ENCODE measurements at places on chromosomes 3 and 15.

- no peak for DNase-seq
Measured at GRCh38 chr3:110608566-110608965, 463.1 kb upstream of the NECTIN3 start.

- no peak for DNase-seq
Measured at GRCh38 chr15:83282776-83283137, 1.7 kb downstream of the BNC1 start.

- no peak for DNase-seq
Measured at GRCh38 chr3:185187391-185187790, 34.5 kb upstream of the C3orf70 start.

DNA sequence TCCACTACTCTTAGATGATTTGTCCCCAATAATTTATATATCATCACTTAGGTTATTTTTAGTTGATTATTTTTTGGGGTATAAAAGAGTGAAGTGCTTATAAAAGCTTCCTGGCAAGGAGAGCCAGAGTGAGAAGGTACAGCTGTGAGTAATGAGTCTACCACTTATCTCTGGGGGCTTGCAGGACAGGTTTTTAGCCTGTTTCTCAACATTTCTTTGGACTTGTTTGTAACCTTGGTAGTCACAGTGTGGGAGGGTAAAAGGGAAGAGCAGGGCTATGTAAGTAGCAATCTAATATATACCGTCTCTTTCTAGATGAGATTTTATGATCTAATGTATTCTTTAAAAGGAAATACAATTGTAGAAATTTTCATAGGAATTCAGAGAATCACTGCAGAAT, 321.3 kb upstream of the GOLIM4 start:
- DNase-seq = no peak

GRCh38 chr3:133383175-133383574, 16.7 kb upstream of the BFSP2 start:
- no peak for DNase-seq

GRCh38 chr3:120642368-120642948, 39.6 kb downstream of the HGD start:
- DNase-seq = no peak

- DNase-seq = no peak
Measured at GRCh38 chr15:20348900-20349773, 192.5 kb downstream of the GOLGA6L6 start.

GRCh38 chr15:39661776-39662175, 80.9 kb downstream of the THBS1 start:
- no peak for DNase-seq

DNA sequence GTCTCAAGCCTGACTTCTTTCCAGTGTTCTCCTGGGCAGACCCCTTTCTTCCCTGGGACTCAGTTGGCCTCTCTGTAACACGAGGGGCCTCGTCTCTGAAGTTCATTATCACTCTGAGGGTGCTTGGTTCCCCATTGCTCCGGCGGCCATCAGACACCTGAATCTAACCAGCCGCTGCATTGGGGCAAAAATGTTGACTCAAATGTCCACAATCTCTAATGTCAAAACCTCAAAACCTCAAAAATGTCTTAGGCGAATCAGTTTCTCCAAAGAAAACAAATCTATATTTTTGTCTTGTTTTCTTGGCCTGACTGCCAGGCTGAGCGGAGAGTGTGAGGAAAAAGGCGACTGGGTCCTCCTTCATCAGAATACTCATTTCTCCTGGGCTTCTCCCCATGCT, 220.7 kb downstream of the VPS13C start:
- DNase-seq = no peak

DNA sequence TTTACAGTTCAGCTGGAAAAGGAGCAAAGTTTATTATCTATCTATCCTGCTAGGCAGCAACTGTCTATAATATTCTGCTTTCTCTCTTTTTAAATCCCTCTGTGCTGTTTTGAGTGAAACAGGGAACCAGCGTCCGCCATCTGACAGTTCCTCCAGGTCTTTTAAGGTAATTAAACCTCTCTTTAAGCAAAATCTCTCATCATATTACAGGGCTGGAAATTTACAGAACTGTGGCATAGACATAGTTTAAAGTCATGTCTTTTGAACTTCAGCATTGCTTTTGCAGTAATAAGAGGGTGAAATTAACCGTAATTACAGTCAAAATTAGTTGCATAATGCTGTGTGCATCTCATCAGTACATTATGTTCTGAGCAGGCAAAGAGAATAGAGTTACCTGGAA, 263.4 kb upstream of the KCNMB2 start:
- no peak for DNase-seq

DNA sequence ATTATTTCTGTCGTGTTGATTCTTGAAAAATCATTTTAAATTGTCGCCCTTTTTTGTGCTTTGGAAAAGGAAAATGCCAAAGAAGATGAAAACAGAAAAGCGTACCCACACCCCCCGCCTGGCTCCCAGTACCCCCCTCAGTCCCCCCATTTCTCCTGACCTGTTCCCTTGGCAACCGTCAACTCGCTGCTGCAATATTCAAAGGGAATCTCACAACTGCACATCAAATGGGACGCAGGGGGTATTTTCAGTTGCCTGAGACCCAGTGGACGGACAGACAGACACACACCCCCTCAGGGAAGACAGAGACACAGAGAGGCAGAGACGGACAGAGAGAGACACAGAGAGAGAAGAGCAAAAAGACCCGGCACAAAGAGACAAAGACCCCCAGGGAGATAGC, 83.5 kb upstream of the PRR20G start:
- DNase-seq = no peak

DNA sequence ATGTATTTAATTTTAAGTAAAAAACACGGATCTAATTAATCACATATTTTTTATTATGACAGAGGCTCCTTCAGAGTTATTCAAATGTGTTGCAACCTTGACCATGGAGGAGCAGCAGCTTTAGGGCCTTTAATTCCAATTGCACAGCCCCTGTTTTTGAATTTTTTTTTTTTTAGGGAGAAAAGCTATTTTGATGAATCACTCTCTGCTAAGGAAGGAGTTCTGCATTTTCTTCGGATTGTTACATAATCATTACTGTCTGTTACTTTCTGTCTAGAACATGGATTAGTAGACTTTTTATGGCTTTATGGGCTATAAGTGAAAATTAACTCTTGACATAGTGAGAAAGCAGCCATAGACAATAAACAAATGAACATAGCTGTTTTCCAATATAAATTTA, 90.8 kb downstream of the MCTP2 start:
- no peak for DNase-seq

DNA sequence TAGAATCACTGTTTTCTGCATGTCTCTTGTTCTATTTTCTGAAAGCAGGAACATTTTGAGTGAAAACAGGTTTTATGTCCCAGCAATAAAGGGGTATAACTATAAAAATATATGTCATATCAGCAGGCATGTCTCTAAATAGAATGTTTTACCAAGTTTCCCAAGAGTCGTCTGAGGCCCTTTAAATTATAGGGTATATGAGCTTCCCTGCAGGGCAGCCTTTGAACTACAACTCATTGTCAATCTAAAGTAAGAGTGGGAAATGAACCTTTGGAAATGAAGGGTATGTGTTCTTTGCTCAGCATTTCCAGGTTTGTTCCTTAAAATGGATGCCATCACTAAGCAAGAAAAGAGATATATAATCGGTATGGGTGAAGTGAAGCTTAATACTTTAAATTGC, 138.6 kb downstream of the LSAMP start:
- no peak for DNase-seq

DNA sequence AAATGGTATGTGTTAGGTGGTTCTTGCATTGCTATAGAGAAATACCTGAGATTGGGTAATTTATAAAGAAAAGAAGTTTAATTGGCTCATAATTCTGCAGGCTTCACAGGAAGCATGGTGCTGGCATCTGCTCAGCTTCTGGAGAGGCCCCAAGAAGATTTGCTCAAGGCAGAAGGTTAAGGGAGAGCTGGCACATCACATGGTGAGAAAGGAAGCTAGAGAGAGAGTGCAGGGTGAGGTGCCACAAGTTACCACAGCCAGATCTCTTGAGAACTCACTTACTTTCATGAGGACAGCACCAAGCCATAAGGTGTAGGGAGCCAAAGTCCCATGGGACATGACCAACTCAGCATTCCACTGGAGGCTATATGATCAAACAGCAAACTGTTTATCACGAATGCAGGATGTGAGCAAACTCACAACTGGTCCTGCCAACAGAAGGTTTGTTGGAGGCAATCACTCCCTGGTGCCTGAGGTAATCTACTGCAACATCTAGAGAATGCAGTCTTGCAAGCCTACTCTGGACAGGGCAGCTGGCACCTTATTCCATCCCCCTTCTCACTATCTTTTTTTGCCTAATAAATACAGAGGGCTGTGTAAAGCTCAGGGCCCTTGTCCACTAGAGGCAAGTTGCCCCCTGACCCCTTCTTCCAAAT, 28.1 kb upstream of the CCR2 start:
- DNase-seq = no peak

GRCh38 chr3:194931865-194932264, 246.2 kb downstream of the FAM43A start:
- DNase-seq = no peak

DNA sequence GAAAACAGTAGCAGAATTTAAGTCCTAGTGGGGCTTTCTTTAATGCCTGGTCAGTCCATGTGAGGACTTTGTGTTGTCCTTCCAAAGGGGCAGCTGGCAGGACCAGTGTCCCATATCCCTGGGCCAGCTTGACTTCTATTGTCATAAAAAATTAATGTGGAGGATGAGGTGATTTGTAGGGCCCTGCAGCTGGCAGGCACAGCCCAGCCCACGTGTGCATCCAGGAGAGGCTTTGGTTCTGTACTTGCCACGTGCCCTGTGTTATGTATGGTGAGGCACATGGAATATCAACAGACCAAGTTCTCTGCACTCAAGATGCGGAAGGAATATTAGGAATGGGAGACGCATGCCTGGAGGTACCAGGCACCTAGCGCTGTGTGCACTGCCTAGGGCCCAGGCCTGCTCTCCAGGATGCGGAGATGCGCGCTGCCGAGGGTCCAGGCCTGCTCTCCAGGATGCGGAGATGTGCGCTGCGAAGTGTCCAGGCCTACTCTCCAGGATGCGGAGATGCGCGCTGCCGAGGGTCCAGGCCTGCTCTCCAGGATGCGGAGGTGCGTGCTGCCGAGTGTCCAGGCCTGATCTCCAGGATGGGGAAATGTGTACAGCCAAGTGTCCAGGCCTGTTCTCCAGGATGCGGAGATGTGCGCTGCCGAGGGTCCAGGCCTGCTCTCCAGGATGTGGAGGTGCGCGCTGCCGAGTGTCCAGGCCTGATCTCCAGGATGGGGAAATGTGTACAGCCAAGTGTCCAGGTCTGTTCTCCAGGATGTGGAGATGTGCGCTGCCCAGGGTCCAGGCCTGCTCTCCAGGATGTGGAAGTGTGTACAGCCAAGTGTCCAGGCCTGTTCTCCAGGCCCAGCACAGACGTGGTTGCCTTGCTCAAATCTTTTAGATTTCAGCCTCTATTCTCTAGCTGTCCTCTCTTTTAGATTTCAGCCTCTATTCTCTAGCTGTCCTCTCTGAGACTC, 183.3 kb upstream of the ROPN1 start:
- DNase-seq = no peak

- no peak for DNase-seq
Measured at GRCh38 chr3:170352936-170353335, 4.6 kb upstream of the SKIL start.

DNA sequence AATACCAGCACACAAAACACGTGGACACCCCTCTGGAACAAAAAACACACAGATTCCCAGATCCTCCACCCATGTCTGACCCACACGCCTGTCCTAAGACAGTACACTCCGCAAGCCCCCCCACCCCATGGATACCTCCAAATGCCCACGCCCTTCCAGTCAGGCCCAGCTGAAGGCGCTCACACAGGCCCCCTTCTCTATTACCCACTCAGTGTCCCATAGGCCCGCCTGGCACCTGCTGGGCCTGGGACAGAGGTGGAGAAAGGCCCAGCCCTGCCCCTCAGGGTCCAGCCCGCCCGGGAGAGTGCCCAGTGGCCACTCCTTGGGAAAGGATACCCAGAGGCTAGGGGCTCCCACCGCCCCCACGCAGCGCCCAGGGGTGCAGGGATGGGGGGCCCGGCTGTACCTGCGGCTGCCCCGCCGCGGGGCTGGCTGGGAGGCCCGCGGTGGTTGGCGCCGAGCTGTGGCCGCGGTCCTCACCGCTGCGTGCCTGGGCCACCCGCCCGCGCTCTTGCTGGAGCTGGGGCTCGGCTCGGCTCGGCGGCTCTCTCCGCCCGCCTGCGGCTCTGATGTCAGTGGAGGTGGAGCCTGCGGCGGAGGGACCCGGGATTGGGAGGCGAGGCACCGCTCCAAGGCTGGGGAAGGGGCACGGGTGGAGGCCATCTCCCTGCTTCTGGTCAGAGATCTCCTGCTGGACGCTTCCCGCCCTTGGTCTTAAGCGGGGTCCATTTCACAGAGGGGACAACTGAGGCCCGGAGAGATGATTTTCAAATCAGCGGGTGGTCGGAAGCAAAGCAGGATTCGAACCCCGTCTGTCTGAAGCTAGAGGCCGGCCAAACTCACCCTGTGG, at the start of gene CAMK1:
Gene CAMK1 (minus strand): TSS at position 522 of the 850 bp plus-strand sequence. CDS start 2,198 bp downstream, outside the sequence.
- DNase-seq = peak; percentile 54

DNA sequence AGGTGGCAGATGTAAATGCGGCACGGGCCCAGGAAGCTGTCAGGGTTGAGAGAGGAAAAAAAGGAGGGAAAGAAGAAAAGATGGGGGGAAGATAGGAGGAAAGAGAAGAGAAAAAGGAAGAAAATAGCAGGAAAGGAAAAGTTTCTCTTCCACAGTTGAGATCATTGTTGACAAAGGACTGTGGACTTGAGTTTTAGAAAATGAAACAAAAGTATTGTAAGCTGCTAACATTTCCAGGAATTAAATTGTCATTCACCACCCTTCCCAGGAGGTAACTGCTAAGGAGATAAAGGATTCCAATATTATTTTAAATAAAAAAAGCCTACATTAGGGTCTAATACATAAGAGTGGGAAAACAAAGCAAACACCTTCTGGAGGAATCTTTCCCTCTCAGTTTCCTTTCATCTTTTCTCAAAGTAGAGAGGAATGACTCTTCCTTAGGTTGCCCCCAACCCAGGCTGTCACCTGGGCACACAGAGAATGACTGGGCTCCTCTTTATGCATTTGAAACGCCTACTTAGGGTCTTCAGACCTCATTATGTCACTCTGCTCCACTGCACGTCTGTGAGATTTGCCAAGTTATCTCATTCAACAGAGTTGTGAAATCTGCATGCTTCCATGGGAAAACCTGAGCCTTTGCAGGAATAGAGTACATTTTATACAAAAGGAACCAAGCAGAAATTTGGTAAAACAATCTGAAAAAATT, 194.0 kb downstream of the TNIK start:
- no peak for DNase-seq

DNA sequence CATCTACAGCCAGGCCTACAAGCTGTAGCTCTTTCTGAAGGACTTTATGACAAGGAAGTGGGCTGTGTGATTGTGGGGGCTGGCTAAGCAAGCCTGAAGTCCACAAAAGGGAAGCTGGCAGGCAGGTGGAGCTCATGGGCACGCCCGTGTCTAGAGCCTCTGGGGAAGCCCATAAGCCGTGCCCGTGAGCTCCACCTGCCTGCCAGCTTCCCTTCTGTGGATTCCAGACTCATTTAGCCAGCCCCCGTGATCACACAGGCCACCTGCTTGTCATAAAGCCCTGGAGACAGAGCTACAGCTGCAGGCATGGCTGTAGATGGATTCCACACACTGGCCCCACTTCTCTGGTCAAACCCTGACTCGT, 15.2 kb downstream of the EFCC1 start:
- DNase-seq = no peak

Data from stimulated activated CD4-positive, alpha-beta T cell treated with anti-CD3 and anti-CD28 coated beads, Interleukin-1b, Interleukin-23, amount 100 ng/mL, for 24 hours (primary cell).